ENCODE measurements at places on chromosomes 13 and 19. TPM values are rescaled to one million over a fixed set of nuclear protein-coding genes. Genes with fewer than 3 reads are reported as not detected.

CGB5 gene
- not detected for total RNA-seq

NOVA2 gene
- total RNA-seq = not detected

NKG7 gene
- total RNA-seq = 401 TPM

CACNG7 gene
- not detected for total RNA-seq

CEACAM1 gene
- 22.5 TPM for total RNA-seq

SLITRK5 gene
- not detected for total RNA-seq

PROZ gene
- total RNA-seq = not detected

DNA sequence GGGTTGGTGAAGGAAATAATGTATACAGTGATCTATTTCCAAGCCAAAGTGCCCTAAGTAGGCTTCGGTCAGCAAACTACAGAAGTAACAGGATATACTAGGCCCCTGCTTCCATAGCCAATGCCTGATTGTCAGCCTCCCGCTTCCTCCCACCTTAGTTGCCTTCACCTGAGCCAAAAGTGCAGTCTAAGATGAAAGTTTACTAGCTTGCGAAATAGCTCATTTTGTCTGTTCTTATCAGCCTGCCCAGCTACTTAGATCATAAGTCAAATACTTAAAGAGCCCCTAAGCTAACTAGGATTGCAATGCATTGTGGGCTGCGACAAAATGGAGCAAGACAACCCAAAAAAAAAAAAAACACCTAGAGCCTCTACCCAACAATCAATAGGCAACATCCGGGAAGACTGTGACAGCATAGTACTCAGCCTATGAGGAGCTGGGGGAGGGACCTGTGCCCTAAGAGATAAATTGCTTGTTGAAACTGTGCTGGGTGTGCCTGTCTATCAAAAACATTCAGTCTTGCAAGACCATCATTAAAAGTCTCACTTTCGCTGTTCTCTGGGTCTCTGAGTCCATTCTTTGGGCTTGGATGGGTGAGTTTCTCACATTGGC lies 454.7 kb upstream of the TSHZ3 start:
- DNase-seq = no peak
- H3K27me3 ChIP-seq = no peaks in the 10 kb centered on the region
- H3K4me3 ChIP-seq = no peak overlapping the region
- H3K4me1 ChIP-seq = no peaks in the 10 kb centered on the region
- no peak overlapping the region for H3K27ac ChIP-seq
- H3K36me3 ChIP-seq = no peaks in the 10 kb centered on the region

DNA sequence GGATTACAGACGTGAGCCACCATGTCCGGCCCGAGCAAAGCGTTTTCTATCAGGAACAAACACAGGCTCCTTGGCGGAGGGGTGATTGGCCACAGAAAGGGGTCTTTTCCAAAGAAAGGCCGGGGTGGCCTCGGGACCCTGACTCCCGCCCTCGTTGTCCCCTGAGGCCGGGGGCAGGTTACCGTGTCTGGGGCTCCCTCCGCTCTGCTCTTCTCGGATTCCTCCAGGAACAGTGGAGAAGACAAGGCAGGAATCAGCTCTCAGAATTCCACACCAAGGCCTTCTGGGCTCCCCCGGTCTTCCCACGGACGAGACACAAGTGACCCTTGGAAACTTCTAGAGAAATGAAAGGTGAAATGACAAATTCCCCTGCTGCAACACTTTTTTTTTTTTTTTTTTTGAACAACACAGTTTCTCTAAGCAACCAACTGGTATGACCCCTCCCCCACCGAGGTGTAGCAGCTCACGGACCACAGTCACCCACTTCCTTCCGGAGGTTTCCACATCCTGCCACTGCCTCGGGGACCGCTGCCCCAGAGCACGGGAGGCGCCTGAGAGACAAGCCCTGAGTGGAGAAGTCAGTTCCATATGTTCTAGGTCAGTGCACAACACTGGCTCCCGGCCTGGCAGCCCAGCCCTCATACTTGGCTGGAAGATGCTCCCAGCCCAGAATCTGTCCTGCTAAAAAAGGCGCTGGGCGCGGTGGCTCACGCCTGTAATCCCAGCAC lies 11.0 kb downstream of the MOB3A start:
- DNase-seq = peak; percentile 98
- peaks cover 62% of the 10 kb centered on the region for H3K4me1 ChIP-seq
- H3K27me3 ChIP-seq = no peaks in the 10 kb centered on the region
- H3K36me3 ChIP-seq = peaks cover 77% of the 10 kb centered on the region

DNA sequence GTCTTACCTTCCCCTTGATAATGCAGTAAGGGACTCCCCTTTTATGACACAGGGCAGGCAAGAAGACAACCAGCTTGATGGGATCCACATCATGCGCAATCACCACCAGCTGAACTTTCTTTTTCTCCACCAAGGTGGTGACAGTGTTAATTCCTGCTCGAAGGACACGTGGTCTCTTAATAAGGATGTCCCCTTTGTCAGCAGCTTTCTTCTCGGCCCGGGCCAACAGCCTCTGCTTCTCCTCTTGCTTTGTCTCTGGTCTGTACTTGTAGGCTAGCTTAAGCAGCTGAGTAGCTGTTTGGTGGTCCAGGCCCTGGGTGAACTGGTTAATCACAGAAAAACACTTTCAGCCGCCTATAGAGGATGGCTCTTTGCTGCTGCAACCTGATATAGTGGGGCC lies 8.0 kb downstream of the ZNF431 start:
- no peaks in the 10 kb centered on the region for H3K27me3 ChIP-seq
- no peak overlapping the region for H3K27ac ChIP-seq
- H3K4me3 ChIP-seq = no peak overlapping the region
- H3K36me3 ChIP-seq = peaks cover 93% of the 10 kb centered on the region
- no peak for DNase-seq

DNA sequence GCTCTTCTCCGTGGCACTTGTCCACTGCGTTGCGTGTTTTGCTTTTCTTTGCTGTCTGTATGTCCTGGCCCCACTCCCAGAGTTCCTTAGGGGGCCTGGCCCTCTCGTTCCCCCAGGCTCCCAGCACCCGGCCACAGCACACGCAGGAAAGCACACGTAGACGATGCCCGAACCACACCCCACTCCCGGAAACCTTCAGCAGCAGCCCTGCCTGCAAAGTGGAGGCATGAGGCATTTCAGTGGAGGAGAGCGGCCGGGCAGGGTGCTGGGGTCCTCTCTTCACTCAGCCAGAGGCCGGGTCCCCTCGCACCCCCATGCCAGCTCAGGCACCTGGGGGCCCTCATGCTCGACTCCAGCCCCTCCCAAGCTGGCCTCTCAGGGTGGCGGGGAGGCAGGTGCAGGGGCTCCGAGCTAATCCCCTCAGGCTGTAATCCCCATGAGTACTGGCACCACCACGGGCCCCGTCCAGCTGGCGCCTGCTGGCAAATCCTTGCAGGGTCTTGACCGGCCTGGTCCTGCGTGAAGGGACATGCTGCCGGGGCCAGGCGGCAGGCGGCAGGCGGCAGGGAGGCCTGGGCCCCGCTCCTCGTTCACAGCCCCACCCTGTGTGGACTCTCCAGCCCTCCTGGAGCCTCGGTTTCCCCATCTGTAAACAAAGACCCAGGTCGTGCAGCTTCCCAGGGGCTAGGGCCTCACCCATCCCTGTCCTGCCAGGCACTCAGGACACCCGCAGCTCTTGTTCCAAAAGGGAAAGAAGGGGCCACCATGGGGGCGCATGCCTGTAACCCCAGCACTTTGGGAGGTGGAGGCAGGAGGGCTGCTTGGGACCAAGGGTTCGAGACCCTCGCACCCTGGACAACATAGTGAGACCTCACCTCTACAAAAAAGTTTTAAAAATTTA lies 7.0 kb downstream of the PIP5K1C start:
- no peak for DNase-seq
- no peak overlapping the region for H3K4me3 ChIP-seq
- no peak overlapping the region for H3K27ac ChIP-seq
- H3K4me1 ChIP-seq = peaks cover 38% of the 10 kb centered on the region
- no peaks in the 10 kb centered on the region for H3K27me3 ChIP-seq

DNA sequence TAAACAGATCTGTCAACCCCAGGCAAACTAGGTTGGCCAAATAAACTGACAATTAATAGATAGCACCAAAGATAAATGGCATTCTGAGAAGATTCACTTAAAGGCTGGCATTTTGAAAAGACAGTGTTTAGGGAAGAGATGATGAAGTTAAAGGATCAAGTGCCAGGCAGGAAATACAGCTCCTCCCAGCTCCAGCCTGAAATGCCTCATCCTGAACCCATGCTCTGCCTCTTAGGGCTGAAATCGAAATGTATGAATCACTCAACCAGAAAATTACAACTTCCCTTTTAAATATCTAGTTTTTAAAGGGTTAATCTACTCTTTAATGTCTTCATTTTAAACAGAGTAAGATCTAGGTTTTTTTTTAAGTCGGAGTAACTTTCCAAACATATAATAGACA lies 171.2 kb upstream of the UBL3 start:
- no peaks in the 10 kb centered on the region for H3K36me3 ChIP-seq
- H3K27ac ChIP-seq = no peak overlapping the region
- DNase-seq = no peak
- H3K4me3 ChIP-seq = no peak overlapping the region
- peaks cover 5% of the 10 kb centered on the region for H3K27me3 ChIP-seq

DNA sequence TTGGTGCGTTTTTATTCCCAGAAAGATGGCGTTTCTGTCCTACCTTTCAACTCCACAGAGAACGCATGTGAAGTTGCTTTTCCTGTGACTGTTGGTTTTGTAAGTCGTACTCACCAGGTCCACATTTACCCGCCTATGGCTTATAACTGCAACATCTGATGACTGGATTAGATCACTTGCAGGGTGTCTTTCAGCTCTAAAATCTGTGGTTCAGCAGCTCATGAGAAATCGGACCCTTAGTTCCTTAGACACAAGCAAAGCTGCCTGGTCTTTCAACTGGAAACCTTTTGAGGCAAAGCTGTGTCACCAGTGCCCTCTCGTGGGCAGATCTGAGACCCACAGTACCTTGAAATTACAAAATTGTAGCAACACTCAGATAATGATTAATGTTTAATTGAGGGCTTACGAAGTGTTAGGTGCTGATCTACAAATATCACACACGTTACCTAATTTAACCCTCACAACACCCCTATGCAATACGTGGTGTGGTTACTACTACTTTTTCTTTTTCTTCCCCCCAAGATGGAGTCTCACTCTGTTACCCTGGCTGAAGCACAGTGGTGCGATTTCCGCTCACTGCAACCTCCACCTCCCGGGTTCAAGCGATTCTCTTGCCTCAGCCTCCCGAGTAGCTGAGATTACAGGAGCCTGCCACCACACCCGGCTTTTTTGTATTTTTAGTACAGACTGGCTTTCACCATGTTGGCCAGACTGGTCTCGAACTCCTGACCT lies 65.4 kb downstream of the RUBCNL start:
- peak overlapping the region; percentile 70 for H3K4me3 ChIP-seq
- peaks cover 18% of the 10 kb centered on the region for H3K4me1 ChIP-seq
- DNase-seq = peak; percentile 86
- H3K27me3 ChIP-seq = peaks cover 2% of the 10 kb centered on the region
- H3K36me3 ChIP-seq = peaks cover under 1% of the 10 kb centered on the region

- peaks cover 11% of the 10 kb centered on the region for H3K27me3 ChIP-seq
- no peaks in the 10 kb centered on the region for H3K4me1 ChIP-seq
- peak; percentile 57 for DNase-seq
- no peak overlapping the region for H3K27ac ChIP-seq
- no peak overlapping the region for H3K4me3 ChIP-seq
Observed at GRCh38 chr13:39616087-39616694, 13.2 kb upstream of the LHFPL6 start.

GRCh38 chr19:16389848-16390247 lies 65.2 kb downstream of the KLF2 start:
- H3K27me3 ChIP-seq = no peaks in the 10 kb centered on the region
- no peak overlapping the region for H3K27ac ChIP-seq
- H3K4me1 ChIP-seq = peaks cover 20% of the 10 kb centered on the region

DNA sequence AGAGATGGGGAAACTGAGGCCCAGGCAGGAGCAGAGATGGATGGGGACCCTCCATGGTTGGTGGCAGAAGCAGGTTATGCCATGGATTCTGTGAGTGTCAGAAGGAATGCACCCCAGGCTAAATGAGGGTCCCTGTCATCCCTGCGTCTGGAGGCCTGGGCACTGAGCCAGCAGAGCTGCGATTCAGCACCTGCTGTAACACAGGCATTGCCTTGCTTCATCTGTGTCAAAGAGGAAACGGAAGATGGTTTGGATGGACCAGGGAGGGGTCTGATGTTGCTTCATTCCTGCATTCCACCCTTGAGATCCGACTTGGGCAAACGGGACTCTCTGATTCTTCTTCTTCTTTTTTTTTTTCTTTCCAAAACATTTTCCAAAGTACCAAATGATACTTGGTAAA lies 1.2 kb downstream of the C5AR1 start:
- DNase-seq = no peak
- no peaks in the 10 kb centered on the region for H3K4me1 ChIP-seq
- no peak overlapping the region for H3K4me3 ChIP-seq
- H3K27ac ChIP-seq = no peak overlapping the region
- H3K36me3 ChIP-seq = no peaks in the 10 kb centered on the region

DNA sequence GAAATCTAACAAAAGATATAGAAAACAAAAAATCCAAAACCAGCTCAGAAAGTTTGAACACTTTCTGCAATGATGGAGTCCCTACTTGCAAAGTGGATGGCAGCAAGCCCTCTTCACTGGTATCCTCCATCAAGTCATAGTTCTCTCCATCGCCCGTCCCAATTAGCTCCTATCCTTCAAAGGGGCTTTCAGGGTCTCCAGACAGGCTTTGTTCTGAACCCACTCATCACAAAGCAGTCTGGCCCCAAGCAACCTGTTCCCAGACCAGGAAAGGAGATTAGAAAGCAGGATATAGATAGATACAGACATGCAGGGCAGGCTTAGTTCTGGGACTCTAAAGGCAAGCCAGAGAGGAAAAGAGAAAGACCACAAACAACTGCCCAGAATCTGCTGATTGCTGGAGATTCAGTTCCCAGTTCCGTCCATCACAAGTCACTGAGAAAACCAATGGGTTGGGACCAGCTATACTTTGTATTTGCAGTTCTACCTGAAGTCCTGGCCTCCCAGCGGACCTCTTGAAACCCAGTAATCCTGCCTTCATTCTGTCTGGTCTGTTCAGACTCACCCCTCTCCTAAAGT lies 47.2 kb upstream of the EPHX3 start:
- H3K27me3 ChIP-seq = no peaks in the 10 kb centered on the region
- peak overlapping the region; percentile 69 for H3K27ac ChIP-seq
- no peak for DNase-seq
- H3K36me3 ChIP-seq = no peaks in the 10 kb centered on the region
- peaks cover 47% of the 10 kb centered on the region for H3K4me1 ChIP-seq

DNA sequence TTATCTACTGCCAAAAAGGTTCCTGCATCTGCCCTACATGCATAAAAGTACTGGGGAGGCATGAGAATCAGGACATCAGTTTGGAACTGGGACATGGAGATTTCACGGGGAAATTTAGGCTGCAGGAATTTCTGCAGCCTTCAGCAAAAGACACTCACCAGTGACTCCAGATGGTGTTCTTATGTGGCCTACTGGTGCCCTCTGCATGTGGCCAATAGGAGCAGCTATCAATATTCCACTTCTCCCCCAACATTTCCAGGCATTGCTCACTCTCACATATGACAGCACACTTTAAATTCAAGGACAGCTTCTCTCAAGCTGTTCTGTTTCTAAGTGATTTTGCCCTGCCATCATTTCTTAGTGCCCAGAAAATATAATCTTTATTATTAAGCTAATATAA lies 570.5 kb upstream of the ARGLU1 start:
- no peak overlapping the region for H3K4me3 ChIP-seq
- H3K27ac ChIP-seq = no peak overlapping the region
- DNase-seq = no peak
- H3K4me1 ChIP-seq = no peaks in the 10 kb centered on the region
